ENCODE measurements at places on chromosomes 2 and 18.

GRCh38 chr2:202682274-202682673, 47.5 kb downstream of the FAM117B start:
- DNase-seq = no peak

DNA sequence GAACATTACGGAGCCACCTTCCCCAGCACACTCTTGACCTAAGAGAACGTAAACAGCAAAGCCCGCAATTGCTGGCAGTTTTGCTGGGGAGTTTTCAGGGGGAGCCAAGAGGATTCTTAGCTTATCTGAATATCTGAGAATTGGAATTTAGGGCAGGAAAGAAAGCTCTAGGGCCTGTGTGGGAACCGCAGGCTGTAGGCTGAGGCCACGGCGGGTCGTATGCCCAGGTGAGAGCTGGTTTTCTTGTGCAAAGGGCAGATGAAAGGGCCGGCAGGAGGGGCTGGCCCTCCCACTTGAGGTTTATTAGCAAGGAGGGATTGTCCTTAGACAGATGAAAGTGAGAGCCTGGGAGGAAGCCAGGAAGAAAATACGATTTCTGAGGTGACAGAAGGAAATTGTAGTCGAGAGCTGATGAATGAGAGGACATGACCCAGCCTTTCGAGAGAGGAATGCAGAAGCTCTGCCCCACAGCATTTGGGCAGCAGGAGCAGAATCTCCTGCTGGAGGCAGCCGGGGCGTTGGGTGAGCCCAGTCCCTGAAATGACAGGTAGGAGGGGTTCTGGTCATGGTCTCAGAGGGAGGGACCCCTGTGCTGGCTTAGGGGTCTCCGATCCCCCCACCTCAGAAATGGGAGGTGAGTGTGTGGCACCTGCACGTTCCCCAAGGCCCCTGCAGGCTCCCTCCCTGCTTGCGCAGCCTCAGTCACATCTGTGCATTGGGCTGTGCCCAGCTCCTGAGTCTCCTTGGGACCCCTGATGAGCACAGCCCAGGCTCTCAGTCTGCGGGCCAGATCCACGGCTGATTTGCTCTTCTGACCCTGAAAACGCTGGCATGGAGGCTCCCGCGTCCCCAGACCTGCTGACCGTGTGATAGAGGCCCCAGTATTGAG, 61.1 kb downstream of the CABLES1 start:
- DNase-seq = no peak

GRCh38 chr2:220243571-220243970, 616.1 kb downstream of the SLC4A3 start:
- no peak for DNase-seq

DNA sequence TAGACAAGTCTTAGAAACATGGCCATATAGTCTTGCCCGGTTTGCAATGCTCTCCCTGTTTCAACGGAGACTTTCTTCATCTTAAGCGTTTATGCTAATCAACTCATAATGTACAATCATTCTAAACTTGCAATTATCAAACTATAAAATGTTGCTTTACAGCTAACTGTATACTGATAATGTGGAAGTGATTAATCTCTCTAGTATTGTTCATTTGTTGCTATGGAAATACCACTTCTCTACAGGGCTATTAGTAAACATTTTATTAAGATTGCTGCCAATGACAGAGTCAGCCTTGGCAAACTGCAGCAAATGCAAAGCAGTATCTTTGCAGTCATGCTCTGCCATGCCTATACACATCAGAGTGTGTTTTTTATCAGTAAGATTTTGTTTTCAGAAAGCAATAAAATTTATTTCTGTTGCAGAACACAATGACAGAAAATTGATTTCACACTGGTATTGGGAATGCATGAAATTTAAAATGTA, 1201.8 kb upstream of the CDH2 start:
- DNase-seq = no peak

GRCh38 chr2:138708682-138709241, 71.4 kb downstream of the NXPH2 start:
- no peak for DNase-seq

DNA sequence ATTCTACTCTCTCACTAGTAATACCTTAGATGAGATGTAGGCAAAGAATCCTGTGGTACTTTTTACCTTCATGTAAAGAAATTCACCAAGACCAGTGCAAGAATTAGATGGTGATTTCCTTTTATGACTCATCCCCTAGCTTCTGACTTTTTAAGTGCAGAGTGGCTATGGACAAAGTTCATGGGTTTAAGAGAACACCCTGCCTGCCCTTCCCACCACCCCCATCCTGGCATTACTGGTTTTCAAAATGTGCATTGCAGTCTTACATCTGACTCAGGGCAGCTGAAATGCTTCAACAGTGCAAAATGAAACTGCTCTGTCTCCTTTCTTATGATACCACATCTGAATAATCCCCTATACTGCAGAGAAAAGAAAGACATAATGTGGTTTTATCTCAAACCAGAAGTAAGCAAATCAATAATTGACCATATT, 22.6 kb downstream of the MAIP1 start:
- DNase-seq = no peak

- DNase-seq = no peak
Measured at GRCh38 chr2:18169893-18170175, 291.4 kb downstream of the KCNS3 start.

DNA sequence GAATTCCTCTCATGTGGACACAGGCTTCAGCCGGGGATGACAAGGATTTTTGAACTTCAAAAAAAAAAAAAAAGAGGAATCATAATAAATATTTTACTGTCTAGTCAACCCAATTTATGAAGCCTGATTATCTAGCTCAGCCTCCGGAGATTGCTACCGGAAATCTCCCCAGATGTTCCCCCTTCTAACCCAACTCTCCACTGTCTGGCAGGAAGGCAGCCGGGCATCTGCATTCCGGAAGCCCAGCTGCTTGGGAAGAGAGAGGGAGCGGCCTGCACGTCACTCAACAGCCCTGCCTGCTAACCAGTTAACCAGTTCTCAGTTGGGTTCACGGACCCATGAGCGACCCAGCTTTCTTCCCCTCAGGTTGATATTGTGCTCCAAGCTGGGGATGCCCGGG, 87.2 kb upstream of the POU3F3 start:
- no peak for DNase-seq

GRCh38 chr2:6526093-6526824, 339.4 kb downstream of the CMPK2 start:
- DNase-seq = no peak

- DNase-seq = no peak
Measured at GRCh38 chr2:238684362-238685326, 163.2 kb upstream of the TWIST2 start.

DNA sequence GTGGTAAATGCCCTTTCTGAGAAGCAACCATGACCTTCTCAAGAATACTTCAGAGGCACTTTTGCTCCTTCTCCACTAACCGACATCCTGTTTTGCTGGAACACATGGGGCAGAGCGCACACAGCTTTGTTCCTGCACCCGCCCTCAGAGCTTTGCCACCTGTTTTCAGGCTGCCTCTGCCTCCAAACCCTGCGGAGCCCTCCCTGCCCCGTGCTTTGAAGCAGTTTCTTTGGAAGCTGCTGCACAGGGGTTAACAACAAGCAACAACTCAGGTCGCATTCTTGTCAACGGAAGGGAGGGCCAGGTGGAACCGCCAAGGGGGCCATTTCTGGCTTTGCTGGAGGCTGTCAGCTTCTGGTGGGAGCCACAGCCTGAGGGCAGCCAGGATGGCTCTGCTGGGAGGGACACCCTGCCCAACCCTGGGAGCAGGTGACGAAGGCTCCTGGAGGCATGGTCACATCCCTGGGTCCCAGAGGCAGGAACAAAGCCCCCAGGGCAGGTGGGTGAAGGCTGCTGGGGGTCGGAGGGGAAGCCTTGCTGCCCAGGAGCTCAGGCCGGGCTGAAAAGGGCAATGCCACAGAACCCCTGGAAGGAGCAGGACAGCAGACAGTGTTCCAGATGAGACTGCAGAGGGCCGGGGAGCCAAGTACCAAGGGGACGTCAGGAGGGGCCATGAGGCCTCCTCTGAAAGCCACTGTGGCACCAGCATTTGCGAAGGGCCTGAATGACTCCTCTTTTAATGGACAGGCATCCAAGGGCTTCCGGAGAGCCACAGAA, 46.8 kb downstream of the MRPS5 start:
- DNase-seq = peak; percentile 78

GRCh38 chr2:149904352-149905175, 317.0 kb upstream of the MMADHC start:
- DNase-seq = no peak

GRCh38 chr2:36675579-36676282, 20.8 kb upstream of the VIT start:
- no peak for DNase-seq

DNA sequence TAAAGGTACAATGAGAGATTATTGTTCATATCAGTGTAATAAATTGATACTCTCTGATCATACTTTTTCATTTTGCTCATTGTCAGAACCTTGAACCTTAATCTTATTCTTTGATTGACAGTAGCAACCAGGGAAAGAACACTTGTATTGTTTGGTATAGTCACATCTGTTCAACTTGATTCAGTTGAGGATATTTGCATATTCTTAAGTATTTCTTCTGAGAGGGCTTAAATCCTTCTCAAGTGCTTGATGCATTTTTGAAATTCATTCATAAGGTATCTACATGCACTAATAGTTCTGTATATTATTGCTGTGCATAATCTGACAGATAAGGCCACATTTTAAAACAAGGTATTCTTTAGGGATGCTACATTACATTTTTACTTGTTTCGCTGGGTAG, 118.9 kb downstream of the EHBP1 start:
- no peak for DNase-seq

DNA sequence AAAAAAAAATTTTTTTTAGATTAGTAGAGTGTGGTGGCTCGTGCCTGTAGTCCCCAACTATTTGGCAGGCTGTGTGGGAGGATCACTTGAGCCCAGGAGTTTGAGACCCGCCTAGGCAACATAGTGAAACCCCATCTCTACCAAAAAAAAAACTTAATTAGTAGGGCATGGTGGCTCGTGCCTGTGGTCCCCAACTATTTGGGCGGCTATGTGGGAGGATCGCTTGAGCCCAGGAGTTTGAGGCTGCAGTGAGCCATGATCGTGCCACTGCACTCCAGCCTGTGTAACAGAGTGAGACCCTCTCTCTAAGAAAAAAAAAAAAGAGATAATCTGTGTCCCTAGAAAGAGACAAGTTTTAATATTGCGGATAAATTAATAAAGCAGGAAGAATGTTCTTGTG, 8.8 kb downstream of the GPR55 start:
- DNase-seq = no peak

DNA sequence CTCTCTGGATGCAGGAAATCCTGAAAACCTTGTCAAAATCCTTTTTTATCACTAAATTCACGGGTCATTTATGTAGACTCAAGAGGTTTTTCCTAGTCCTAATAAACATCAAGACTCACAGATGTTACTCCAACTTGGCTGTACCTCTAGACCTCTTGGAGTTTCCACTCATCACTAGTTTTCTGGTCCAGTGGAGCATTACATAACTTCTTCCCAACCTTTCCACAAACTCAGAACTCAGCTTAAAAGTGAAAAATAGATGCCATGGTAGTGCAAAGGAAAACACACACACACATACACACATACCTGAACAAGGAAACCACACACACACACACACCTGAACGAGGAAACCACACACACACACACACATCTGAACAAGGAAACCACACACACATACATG, 807.2 kb downstream of the LRP1B start:
- DNase-seq = no peak

- DNase-seq = no peak
Measured at GRCh38 chr2:200337621-200338020, 31.1 kb downstream of the SPATS2L start.
